ENCODE measurements at places on chromosomes 3 and 15. TPM values are rescaled to one million over a fixed set of nuclear protein-coding genes. Genes with fewer than 3 reads are reported as not detected.

The RBPMS2 gene
- 2.0 TPM for total RNA-seq

DNA sequence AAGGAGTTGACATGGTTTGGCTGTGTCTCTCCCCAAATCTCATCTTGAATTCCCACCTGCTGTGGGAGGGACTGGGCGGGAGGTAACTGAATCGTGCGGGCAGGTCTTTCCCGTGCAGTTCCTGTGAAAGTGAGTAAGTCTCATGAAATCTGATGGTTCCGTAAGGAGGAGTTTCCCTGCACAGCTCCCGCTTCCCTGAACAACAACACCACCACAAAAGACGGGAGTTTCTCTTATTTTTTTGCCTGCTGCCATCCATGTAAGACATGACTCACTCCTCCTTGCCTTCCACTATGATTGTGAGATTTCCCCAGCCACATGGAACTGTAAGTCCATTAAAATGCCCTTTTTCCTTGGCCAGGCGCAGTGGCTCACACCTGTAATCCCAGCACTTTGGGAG lies 22.7 kb downstream of the XXYLT1 start:
- no peak for DNase-seq

The IL17RC gene
- total RNA-seq = 64.9 TPM

The C2CD4A gene
- under 0.01 TPM for total RNA-seq

GRCh38 chr15:78434134-78434533 lies 3.9 kb upstream of the IREB2 start:
- DNase-seq = no peak

DNA sequence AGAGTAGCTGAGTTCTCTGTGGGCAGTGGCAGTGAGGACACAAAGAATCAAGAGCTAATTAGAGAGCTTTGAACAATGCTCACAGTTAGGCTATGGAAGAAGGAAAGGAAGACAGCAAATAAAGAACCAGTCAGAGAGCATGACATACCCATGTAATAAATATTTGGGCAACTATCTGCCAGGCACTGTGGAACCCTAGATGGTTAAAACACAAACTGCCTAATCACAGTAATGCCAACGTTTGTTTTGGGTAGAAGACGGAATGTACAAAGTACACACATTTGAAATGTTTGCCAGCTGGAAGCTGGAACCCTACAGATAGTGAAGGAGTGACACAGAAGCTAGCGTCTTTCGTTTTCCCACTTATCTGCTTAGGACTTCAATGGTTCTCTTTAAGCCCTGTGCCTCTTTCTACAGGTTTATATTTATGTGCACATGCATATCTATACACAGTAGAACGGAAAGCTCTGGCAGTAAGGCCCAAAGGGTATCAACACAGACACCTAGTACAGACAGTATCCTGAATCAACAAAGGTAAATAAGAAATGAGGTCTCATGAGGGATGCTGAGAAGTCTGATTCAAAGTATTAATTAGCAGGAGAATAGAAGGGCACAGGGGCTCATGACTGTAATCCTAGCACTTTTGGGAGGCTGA lies 44.6 kb downstream of the ANKRD28 start:
- DNase-seq = no peak

- no peak for DNase-seq
Measured at GRCh38 chr3:99909714-99910495, 92.2 kb downstream of the CMSS1 start.

The TARS3 gene
- total RNA-seq = 36.0 TPM

All from tibial nerve (tissue), 4 donors.